ENCODE measurements at places on chromosomes 7 and 10.

- DNase-seq: no peak
Measured at GRCh38 chr10:11393858-11394257, 217.6 kb downstream of the USP6NL start.

- no peak for DNase-seq
Measured at GRCh38 chr10:116554628-116555027, 8.9 kb downstream of the PNLIP start.

- no peak for DNase-seq
Measured at GRCh38 chr7:127876393-127876792, 154.8 kb downstream of the LRRC4 start.

- no peak for DNase-seq
Measured at GRCh38 chr7:47453093-47454061, 128.5 kb downstream of the TNS3 start.

DNA sequence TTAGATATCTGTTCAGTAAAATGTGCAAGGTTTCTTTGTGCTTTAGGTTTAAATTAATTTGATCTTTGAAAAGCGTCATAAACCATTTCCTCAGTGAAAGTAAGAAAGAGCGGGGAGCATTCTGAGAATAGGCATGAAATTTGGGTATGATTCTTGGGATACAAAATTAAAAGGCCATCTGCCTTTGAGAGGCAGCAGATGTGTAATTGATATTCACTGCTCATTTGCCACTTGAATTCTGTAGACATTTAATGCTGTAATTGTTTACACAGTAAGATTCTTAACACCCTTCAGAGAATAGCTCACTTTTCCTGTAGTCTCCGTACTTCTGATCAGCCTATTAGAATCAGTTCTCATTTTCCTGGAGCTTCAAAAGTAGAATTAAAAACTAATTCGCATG is 18.7 kb downstream of the FRMD4A start:
- DNase-seq: no peak

DNA sequence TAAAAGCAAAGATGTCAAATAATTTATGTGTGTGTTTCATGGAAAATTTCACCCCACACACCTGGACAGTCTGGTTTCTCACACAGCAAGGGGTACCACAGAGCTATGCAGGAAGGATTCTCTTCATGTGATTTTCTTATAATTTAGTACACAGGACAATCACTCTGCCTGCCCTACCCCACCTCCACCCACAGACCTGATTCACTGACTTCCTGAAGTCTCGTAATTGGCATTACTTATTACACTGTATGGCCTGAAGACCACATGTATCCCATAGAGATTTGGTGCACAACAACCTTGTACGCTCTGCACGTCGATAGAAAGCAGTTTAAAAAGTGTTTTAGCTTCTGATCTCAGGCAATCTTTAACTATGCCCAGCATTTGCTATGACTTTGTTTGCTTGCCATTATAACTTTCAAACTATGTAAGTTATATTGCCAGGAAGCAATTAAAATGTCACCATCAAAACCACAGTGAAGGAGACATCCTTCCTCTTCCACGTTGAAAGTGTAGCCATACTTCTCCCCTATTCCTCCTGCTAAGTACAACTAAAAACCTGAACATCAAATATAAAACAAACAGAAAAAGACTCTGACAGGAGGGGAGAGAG is 279.4 kb upstream of the IMMP2L start:
- DNase-seq: no peak

DNA sequence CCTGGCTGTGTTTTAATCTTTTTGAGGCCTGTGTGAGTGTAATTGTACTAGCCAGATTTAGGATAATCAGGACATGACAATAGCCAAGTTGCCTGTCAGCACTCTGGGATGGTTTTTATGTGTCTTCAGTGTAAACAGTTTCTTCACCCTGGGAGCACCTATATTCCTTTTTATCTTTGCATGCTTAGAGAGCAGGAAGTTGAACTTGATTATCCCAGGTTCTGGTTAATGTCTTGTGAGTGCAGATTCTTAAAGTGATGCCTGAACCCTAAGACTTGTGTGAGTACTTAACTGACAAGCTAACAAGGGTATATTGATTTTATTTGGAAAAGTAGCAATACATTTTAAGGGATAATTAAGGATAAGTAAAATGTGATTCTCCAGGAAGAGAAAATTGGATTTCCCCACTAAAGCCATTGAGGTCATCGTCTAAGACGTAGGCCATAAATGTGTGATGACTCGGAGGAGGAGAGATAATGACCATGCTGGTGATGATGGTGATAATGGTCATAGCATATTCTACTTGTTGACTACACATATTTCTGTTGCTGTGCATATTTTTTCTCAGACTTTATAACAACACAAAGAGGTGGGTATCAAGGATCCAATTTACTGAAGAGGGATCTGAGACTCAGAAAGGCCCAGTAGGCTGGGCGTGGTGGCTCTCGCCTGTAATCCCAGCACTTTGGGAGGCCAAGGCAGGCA is 234.7 kb downstream of the CAMK1D start:
- DNase-seq: no peak

GRCh38 chr7:91239772-91240171 is 24.5 kb upstream of the FZD1 start:
- no peak for DNase-seq

DNA sequence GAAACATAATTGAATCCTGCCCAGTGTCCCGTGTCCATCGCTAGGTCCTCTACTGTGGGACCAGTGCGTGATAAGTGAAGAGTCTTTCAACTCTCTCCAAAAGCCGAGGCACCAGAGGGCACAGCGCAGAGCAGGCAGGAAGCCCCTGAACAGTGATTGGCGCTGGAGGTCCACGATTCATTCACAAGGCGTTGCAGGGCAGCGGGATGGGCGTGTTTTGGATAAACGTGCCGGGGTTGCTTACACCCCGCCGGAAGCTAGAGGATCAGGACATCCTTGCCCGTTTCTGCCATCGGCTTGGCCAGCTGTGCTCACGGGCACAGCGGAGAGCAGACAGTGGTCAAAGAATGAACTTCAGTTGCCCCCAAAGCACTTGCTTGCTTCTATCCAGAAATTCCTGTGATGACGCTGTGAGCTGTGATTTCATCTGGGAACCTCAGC is 86.0 kb upstream of the PFKP start:
- no peak for DNase-seq

- DNase-seq: no peak
Measured at GRCh38 chr10:113960617-113961181, 83.0 kb upstream of the ADRB1 start.

- DNase-seq: peak; percentile 89
Measured at GRCh38 chr10:116973371-116973905, 31.5 kb downstream of the SHTN1 start.

GRCh38 chr7:87317691-87318245 is 27.7 kb upstream of the CROT start:
- no peak for DNase-seq

Data from hippocampal formation (tissue), 2 donors.